HFF-Myc (cell line): ENCODE measurements at places on chromosomes 12 and 14.

DNA sequence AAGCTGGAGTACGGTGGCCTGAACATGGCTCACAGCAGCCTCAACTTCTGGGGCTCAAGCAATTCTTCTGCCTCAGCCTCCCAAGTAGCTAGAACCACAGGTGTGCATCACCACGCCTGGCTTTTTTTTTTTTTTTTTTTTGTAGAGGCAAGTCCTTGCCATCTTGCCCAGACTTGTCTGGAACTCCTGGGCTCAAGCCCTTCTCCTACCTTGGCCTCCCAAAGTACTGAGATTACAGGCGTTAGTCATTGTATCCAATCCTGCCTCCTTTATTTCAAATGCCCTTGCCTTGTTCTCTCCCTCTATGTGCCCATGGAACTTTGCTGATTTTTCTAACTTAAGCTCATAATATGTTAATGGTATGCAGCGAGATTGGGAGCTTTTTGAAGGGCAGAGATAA lies 49.2 kb upstream of the PRICKLE1 start:
- no peak for DNase-seq

GRCh38 chr14:92987713-92988510 lies 65.0 kb downstream of the CHGA start:
- DNase-seq, result no peak

GRCh38 chr12:90042920-90043641 lies 334.4 kb upstream of the ATP2B1 start:
- no peak for DNase-seq

DNA sequence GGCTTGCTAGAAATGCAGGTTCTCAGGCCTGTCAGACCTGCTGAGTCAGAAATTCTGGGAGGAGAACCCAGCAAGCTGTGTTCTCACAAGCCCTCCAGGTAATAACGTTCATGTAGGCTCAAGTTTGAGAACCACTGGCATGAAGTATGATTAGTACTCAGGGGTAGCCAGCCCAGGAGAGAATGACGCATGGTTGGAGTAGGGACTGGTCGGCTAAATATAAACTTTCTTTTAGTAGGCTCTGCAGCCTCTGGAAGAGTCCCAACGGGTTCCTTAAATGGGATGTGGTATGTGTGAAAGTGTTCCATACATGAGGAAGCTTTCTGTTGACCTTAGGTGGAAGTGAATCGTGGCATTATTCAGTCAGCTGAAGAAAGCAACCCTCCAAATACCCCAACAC lies 209.3 kb downstream of the SLC41A2 start:
- no peak for DNase-seq

DNA sequence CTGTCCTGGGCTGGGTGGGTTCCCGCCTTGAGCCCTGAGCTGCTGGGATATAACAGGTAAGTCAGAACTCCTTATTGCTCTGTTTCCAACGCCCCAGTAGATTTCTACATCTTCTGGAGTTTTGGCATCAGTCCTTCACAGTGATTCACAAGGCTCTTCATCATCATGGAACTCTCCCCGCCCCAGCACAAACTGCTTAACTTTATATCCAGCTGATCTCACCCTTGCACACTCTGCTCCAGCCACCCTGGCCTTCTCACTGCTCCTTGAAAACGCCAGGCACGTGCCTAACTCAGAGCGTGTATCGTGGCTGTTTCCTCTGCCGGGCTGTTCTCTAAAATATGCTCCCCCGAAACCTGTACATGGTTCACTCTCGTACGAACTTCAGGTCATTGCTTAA lies 264.9 kb downstream of the NOVA1 start:
- no peak for DNase-seq

DNA sequence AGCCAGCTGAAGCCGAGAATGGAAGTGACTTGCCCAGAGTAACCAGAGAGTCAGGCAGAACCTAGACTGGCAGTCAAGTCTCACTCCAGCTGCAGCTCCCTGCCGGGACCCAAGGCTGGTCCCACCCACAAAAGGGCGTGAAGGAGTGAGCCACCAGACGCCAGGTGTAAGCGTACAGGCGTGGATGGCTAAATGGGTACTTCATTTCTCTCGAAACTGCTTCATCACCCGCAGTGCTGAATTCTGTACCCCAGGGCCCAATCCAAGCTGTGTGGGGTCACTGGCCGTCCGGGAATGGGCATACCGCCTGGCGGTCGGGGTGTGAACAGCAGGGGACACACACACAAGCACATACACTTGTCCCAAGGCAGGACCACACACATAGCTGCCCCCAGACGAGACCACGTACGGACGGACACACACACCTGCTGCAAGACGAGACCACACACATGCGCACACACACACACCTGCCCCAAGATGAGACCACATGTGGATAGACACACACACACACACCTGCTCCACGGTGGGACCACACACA lies 34.8 kb downstream of the DEGS2 start:
- no peak for DNase-seq

DNA sequence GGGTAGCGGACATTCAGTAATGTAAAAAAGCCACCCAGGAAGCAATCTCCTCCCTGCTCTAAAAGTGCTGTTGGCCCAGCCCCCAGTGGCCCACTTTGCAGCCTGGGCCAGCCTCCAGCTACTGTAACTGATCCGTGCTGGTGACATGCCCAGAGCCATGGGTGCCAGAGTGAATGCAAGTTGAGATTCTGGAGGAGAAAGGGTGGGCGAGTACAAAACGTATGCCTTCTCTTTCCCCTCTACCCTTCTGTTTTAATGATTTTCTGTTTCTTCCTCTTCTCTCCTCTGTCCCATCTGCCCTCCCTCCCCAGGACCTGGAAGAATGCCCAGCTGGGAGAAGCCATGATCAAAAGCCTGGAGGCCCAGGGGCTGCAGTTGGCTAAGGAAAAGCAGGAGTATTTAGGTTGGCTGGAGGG lies 16.9 kb downstream of the PLEKHD1 start:
- DNase-seq, result no peak

DNA sequence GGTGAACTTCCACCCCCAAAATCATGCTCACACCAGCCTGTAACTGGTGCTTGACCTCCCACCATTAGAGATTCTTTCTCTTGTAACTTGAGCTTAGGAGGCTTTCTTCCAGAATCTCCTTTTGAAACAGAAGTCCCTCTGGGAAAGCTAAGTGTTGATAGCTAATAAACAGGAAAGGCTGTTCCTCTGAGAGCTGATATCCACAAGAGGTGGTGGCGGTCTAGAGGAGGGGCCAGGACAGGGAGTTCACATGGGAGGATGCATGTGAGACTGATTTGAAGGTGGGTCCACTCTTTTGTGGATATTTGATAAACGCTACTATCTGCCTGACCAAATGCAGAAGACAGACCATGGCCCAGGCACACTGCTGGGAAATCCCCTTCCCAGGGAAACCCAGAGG lies 10.2 kb upstream of the PRMT8 start:
- no peak for DNase-seq

GRCh38 chr12:5745251-5745888 lies 199.7 kb downstream of the ANO2 start:
- peak; percentile 41 for DNase-seq

DNA sequence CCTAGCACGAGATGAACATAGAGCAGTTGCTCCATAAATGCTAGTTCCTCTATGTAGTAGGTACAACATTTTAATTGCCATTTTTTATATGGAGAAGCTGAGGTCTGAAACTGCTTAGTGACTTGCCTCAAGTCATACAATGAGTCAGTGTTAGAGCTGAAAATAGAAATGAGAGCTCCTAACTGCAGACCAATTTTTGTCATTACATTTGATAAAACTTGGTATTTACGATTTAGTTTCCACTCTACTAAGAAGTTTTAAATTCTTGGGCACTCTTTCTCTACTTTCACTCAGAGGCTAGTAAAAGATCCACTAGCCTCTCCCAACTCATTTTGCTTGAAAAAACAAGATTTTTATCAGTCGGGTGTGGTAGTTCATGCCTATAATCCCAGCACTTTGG lies 8.1 kb upstream of the TMED10 start:
- DNase-seq, result no peak

DNA sequence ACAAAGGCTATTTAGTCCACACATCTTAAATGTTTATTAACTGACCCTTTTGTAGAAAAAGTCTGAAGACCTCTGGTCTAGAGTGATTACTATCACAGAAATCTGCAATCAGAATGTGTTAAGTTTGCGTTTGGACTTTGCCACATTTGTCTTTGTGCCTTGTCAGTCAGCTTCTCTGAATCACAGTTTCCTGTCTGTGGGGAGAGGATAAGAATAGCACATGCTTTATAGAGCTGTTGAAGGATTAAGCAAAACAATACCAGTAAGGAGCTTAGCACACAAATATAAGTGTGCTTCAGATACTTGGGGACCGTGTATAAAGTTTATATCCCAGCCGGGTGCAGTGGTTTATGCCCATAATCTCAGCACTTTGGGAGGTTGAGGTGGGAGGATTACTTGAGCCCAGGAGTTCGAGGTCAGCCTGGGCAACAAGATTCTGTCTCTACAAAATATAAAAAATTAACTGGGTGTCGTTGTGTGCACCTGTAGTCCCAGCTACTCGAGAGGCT lies 63.0 kb upstream of the BTG1 start:
- DNase-seq, result no peak

- no peak for DNase-seq
Observed at GRCh38 chr14:91754819-91755218, 22.9 kb upstream of the CATSPERB start.

GRCh38 chr12:121490401-121491281 lies 90.2 kb downstream of the KDM2B start:
- no peak for DNase-seq

- DNase-seq, result no peak
Observed at GRCh38 chr12:64395739-64396138, 5.2 kb upstream of the C12orf56 start.

DNA sequence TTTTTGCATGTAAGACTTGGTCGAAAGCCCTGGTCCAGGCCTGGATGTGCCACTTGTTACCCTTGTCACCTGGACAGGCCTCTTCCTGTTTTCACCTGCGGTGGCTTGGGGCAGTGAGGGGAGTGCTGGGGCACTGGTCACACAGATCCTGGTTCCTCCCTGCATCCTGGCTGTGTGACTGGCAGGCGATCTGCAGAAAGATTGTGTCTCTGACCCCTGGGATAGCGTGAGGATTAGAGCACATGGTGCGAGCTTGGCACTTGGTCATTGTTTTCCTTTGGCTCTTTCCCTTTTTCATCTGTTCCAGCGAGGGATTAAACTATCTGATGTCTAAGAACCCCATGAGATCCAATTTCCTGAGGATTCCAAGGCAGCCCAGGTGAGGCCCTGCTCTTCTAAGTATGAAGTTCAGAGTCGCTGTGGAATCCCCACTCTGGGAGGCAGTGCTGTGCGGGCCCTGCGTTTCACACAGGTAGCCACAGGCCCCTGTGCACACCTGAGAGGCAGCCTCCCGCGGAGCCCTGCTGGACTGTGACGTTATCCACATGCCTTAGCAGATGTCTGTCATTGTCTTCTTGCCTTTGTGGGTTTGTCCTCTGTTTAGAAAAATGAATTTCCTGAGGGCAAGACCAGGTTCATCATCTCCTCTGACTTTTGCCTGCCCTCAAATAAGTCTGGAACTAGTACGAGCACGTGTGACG lies 288.4 kb downstream of the CACNA1C start:
- DNase-seq, result no peak

DNA sequence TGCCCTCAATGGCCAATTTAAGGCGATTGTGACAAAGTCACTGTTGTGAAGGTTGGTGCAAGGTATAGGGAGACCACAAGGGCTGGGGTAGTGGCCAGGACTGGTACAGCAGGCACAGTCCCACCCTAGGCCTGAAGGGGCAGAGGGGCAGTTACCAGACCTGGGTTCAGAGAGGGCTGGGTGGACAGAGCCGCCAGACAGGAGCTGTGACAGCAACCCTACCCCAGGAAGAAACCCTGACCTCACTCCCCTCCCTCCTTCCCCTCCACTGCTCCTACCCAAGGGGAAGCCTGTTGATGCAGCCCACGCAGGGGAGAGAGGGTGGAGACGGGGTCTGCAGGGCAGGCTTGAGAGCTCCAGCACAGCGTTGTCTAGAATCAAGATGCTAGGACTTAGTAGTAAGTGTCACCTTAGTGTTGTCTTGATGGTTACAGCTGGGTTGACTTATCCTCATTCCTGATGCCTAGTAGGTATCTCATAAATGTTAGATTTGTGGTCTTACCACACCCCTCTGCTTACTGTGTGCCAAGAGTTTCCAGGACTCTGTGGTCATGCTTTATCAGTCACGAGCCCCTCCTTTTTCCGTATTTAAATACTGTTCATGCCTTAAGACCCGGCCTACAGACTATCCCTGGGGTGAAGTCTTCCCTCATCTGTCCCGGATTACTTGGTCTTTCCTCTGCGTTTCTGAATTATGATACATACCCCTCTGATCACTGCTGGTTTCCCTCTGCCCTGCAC lies 14.4 kb downstream of the EML1 start:
- no peak for DNase-seq

DNA sequence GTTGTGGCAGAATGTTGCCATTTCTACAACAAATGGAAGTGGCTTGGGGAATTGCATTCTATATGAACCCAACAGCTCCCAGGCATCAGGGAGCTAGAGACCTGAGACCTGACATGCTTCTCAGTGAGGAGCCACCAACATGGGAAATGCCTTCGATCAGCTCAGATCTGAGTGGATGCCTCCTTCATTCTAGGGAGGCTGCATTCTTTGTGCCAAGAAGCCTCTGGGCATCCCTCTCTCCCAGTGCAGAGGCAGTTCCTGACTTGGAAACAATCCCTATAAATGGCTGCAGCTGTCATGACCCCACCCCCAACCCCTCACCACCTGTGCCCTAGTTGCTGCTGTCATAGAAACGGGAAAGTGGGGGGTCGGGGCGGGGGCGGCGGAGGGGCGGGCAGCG lies 196.3 kb downstream of the PPM1H start:
- no peak for DNase-seq

- no peak for DNase-seq
Observed at GRCh38 chr12:95674631-95675030, 115.9 kb downstream of the NTN4 start.

GRCh38 chr12:42761086-42761485 lies 171.5 kb upstream of the PRICKLE1 start:
- DNase-seq, result no peak

DNA sequence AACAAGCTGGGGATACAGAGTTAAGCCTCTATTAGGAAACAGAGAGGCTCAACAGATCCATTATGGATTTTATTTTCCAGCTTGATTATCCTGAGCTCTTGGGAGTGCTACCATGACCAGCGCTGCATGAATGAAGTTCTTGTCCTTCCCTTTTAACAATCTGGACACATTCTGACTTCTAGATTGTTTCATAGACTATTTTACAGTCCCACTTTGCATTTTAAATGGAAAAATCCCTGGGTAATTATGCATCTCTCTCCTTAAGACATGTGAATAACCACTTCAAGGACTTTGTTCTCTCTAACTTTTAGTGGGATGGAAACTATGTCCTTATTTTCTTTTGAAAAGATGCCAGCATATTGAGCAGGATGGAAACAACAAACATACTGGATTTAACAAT lies 2.0 kb downstream of the CCDC198 start:
- DNase-seq, result no peak

GRCh38 chr12:123237646-123238329 lies 4.6 kb downstream of the MTRFR start:
- no peak for DNase-seq

GRCh38 chr14:63432228-63432627 lies 110.9 kb downstream of the PPP2R5E start:
- DNase-seq, result no peak

DNA sequence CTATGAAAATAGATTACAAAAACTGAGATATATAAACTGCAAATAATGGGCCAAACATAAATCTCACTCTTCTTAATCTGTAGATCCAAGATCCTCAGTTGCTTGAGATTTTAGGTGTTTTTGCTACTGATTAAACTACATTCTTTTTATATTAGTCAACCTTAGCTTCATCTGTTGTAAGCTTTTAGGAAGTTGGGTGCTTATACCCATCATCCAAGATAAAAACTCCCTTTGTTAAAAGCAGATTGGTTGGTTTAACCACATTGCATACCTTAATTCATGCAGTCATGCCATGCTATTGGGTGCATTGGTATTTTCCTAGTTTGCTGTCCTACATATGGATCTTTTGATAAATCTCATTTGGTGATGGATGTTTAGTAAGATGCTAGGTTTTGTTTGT lies 46.2 kb upstream of the DIP2B start:
- no peak for DNase-seq
